Head of caudate nucleus (tissue), 42 donors: ENCODE measurements at places on chromosomes 12 and 14.

DNA sequence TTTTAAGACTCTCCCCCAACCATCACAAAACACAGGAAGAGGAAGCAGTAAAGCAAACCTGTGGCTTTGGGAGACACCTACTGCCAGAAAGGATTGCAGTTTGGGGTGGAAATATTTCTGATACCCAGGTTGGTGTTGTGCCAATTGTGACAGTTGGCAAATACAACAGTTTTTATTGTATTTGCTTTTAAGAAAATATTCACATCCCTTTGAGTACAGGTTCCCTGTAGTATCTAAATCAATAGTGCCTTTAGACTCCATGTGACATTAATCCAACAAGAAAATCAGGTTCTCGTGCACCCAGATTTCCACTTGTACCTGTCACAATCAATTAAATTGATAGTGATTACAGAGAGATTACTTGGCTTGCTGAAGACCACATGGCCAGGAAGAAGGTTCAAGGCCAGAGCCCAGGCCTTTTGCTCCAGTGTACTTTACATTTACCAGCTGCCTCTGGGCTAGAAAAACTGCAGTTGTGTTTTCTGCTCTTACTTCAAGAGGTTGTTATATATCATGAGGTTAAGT, 361.2 kb downstream of the ATP23 start:
- DNase-seq = no peak

DNA sequence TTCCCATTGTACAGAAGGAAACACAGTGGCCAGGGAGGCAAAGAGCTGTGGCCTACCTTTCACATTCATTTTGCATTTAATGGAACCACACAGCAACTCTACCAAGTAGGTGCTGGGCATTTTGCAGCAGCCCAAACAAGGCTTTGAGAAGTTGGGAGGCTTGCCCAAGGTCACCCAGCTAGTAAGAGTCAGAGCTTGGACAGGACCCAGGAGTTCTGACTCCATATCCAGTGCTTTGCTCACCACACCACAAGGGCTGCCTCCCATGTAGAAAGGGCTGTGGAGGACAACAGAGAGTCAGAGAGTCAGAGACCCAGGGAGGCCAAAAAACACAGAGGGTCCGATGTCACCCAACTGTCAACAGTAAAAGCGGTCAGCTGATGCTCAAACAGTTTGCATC, 400.2 kb downstream of the BCL11B start:
- DNase-seq = no peak

DNA sequence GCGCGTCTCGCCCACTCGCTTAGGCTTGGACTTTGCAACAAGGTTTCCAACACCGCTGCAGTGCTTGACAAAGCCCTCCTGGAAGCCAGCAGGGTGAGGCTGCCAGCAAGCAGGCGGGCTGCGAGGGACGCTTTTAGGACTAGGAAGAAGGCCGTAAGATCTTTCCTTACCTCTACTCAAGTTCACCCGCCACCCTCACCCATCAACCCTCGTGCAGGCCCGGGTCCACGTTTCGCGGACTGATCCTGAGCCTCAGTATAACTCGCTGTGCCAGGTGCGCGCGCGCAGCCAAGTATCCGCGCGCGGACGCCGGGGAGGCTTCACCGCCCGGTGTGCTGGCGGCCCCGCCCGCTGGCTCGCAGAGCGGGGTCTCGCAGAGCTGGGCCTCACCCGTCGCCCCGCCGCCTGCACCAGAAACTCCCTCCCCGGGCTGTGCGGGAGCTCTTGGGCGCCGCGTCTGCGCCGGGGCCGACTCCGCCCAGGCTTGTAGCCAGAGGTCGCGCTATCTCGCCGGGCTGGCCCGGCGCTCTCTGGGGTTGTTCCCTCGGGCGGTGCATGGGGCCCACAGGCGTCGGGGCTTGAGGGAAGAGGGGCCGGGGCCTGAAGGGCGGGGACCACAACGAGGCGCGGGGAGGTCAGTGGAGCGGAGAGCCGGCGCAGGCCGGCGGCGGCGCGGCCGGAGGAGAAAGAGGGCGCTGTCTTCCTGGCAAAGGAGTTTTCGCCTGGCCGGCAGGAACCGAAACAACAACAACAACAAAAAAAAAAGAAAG, 7.6 kb upstream of the SIX1 start:
- DNase-seq = peak; percentile 38

DNA sequence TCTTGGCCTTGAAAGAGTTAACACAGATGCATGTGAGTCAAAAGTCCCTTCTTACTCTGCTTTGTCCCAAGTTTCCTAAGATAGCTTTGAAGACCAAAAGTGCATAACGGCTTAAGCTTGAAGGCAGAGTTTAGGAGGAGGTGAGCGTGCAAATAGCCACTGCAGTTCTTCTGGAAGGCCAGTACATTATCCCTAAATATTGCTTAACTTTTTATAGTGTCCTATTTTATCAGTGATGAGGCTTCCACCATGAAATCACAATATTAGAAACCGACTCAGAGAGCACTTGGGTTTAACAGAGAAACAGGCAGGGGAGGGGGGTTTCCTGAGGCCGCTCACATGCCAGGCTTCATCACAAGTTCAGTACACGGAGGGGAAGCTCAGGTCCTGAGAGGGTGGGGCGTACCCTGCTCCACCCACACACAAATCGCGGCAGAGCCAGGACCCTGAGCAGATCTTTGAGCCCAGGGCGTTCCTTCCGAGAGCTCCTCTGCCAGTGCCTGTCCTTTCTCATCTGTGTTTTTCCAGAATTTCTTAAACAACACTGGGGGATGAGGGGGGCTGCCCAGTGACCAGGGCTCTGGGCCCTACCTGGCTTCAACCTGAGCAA, 26.8 kb upstream of the BDKRB2 start:
- DNase-seq = no peak

GRCh38 chr12:67633708-67634107, 14.8 kb upstream of the DYRK2 start:
- DNase-seq = no peak

DNA sequence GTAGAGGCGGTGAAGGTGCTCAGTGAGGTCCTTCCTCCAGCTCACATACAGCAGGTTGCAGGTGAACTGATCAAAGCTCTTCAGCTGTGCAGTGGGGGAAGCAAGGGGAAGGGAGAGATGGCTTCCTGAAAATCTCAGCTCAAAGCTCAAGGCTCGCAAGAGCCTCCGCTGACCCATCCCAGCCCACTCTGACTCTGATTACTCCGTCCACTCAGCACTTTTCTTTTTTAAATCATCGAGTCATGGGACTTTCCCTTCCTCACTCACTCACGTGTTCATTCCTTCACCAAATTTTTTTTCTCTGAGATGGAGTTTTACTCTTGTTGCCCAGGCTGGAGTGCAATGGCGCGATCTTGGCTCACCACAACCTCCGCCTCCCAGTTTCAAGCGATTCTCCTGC, 4.7 kb downstream of the ABCD4 start:
- no peak for DNase-seq

GRCh38 chr12:72256725-72257124, 15.4 kb upstream of the TRHDE start:
- no peak for DNase-seq

DNA sequence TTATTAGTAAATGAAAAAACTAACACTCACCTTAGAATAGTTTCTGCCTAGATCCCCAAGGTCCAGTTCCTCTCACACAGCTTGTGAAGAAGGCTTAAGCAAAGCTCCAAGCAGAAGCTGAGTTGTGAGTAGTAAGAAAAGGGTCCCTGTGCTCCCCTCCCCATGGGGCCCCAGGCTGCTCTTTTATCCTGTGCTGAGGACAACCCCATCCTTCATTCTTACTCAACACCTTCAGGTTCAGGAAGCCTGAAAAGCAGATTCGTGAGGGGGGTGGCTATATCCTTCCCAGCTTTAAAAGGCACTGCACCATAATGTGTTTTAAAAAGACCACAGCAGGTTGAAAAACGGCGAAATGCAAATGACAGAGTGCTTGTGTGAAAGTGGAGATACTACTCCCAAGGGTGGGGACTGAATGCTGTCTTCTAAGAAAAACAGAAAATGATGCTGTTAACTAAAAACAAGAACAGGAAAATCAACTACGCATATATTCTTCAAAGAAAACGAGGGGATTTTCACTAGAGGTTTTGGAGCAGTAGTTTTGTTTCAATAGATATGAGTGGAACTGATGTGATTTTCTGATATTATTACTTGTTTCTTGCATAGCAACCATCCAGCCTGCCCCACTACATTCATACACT, 182.7 kb downstream of the KTN1 start:
- DNase-seq = no peak

- no peak for DNase-seq
Observed at GRCh38 chr14:69493038-69493437, 8.5 kb downstream of the PLEKHD1 start.

DNA sequence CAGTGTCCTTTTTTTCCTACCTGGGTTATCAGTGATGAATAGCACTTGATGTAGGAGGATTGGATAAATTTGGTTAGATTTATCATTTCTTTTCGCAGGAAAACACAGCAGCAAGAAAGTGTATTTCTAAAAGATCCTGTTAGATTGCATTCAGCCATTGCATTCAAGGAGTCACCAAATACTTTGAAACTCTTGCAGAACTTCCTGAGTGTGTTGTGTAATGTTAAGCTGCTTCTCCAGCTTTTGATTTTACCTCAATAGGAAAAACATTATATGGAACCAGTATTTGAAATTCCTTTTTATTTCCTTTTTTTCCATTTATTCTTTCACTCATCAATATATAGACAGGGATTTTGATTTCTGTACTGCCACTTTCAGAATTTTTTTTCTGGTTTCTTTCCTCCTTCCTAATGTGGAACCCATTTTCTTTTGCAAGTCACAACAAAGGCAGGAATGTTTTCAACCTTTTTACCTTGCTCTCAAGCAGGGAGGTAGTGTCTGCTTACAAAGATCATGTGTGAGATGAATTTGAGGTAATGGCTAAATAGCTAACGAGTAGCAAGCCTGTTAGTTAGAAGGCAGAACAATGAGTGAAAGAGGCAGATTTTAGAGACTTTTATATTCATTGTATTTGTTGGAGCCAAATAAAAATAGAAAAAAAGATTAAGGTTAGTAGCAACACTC, 56.2 kb downstream of the PPHLN1 start:
- DNase-seq = no peak

GRCh38 chr14:49679271-49679670, 8.7 kb downstream of the POLE2 start:
- no peak for DNase-seq

DNA sequence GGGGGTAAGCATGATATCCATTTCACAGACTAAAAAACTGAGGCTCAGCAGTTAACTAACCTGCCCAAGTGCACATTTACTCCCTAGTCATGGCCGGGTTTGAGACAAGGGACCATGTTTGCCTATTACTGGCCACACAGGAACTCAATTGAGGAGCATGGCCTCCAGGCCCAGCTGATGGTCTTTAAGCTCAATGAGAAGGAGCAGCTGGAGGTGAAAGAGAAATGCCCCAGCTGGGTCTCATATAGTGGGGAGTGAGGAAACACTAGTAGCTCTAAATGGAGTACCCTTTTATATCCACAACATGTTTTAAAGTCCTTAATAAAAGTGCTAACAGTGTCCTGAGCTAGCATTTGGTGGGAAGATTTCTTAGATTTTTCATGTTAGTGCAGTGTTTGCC, 1.6 kb downstream of the TDP1 start:
- DNase-seq = no peak

DNA sequence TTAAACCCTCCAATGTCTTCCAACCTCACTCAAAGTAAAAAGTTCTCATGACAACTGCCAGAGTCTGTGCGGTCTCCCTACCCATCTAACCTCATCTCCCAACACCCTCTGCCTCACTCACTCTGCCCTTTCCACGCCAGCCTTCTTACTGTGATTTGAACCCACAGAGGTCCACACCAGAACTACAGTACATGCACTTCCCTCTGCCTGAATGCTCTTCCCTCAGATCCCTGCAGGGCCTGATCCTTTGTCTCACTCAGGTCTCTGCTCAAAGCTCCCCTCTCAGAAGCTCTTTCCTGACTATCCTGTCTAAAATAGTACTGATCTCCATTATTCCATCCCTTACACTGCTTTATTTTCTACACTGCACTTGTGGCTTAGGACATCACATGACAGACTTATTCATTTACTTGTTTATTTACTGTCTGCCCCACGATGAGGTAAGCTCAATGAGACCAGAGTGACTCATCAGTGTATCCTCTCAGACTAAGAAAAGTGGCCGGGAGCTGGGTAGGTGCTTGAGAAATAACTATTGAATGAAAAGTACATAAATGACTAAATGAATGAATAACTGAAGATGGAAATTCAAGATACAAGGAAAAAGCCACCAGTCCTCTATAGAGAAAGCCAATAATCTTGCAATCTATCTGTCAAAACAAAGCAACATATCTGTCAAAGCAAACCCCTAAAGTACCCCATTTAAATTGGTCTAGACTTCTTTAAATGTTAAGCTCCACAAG, 17.1 kb downstream of the POMT2 start:
- DNase-seq = peak; percentile 71

DNA sequence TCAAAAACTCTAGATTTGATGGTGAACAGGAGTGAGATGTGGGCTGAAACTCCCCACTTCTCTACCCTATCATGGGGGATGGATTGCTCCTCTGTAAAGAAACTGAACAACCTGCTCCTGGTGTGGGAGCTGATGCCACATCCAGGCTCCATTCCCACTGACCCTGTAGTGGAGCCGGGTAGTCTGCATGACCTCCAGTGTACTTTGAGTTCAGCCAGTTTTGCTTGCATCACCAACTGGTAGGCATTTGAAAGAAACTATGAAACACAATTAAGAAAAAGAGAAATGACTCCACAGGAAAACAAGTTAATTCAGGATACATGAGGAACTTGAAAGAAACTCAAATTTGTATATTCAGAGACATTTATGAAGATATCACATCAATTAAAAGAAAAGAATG, 27.3 kb upstream of the EMP1 start:
- no peak for DNase-seq

GRCh38 chr12:83896416-83896815, 1016.2 kb downstream of the SLC6A15 start:
- no peak for DNase-seq

DNA sequence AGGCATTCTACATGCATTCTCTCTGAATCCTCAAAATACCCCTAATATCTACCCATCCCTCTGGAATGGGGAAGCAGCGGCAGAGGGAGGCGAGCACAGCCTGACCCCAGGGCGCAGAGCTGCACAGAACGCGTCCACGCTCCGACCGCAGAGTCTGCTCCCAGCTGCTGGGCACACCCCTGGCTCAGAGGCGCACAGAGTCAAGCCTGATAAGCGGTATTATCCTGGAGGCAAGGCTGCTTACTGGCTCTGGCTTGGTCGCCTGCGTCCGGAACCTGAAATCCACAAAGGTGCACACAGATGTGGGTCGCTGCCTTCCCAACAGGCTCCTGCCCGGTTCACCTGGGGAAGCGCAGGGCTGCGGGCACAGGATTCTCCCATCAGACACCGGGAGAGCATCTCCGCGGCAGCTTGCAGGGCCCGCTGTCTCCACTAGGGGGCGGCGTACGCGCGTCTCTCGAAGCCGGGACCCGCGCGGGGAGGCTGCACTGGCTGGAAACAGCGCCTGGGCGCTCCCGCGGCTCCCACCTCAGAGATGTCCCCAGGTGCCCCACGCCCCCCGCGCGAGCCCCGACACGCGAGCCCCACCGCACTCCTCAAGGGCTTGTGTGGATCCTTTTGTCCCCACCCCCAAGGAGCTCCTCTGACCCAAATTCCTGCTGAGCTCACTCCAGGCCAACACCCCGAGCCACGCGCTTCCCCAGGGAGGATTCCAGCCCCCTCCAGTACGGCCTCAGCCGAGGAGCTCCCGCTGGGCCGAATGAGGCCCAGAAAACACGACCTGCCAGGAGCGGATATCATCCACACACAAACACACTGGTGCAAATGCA, 120.1 kb upstream of the FZD10 start:
- DNase-seq = peak; percentile 81
